ENCODE measurements at places on chromosomes 7 and 10. TPM values are rescaled to one million over a fixed set of nuclear protein-coding genes. Genes with fewer than 3 reads are reported as not detected.

The SCART1 gene
- total RNA-seq = 0.37 TPM

The ZNF12 gene
- total RNA-seq = 44.9 TPM

DNA sequence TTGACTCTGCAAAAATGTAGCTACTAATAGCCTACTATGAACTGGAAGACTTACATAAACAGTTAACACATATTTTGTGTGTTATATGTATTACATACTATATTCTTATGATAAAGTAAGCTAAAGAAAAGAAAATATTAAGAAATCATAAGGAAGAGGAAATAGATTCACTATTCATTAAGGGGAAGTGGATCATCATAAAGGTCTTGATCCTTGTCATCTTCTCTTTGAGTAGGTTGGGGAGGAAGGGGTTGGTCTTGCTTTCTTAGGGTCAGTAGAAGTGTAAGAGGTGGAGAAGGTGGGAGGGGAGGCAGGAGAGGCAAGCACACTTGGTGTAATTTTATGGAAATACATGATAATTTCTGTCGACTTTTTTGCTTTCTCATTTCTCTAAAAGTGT is 81.3 kb downstream of the NAMPT start:
- no peak for DNase-seq

- no peak for DNase-seq
Observed at GRCh38 chr10:88617772-88618300, 31.3 kb downstream of the LIPJ start.

DNA sequence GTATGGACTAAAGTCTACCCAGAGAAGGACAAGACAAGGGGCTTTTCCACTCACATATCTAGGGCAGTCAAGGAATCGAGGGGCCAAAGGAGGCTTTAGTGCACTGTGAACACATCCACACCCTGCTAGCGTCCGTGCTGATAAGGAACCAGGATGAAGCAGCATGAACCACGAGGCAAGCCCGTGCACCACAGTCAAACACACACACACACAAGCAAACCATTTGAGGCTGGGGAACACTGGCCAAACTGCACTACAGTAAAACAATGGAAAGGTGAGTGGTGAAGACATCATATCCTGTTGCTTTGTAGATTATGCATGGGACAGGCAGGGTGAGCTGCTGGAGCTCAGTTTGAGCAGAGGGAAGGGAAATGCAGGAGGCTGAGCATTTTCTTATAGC is 177.4 kb upstream of the CDCA7L start:
- DNase-seq = no peak

DNA sequence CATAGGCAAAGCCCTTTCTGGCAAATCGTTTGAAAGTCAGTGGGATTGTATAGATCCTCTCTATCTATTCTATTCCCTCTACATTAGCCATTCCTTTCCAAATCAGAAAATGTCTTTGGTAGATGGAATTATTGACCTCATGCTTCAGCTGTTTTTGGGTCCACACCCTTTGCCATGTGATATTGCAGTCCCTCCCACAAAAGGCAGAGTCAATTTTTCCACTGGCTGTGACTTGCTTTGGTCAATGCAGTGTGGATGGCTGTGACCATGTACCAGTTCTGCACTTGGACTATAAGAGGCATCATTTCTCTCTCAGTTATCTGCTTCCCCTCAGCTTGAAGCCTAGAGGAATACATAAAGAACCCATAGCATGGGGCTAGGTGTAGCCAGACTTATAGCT is 332.9 kb downstream of the PTEN start:
- no peak for DNase-seq

GRCh38 chr7:82567356-82567755 is 123.8 kb upstream of the CACNA2D1 start:
- no peak for DNase-seq

DNA sequence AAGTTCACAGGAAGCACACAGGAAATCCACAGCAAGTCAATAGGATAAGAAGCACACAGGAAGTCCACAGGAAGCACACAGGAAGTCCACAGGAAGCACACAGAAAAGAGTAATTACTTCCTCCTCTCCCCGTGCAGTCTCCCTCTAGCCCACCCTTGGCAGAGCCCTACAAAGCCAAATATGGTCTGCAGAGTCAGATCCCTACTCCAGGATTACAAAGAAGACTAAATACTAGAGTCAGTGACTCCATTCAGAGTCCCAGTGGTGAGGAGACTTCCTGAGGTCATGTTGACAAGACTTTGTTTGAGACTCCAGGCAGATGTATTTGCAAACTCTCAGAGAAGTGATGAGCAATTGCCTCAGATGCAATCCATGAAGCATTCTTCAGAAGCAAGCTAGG is 398.6 kb upstream of the AUTS2 start:
- DNase-seq = no peak

GRCh38 chr7:1758028-1758858 is 88.2 kb downstream of the ELFN1 start:
- peak; percentile 70 for DNase-seq

DNA sequence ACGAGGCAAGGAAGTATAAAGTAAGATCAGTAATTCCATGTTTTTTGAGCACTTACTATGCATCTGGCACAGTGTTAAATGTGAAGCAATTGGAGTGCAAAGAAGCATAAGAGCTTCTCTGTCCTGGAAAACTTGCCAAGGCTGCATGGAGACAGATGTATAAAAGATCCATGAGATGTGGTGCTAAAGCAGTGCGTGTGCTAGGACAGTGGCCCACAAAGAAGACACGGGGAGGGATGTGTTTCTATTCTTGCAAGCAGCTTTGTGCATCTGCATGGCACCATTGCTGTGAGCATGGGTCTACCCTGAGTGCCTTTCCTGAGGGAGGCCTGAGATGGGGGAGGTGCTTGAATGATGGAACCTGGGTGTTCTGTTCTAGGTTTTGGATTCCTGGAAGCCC is 5.1 kb upstream of the CDHR3 start:
- DNase-seq = no peak

GRCh38 chr10:132148261-132149251 is 38.2 kb upstream of the DPYSL4 start:
- DNase-seq = no peak

DNA sequence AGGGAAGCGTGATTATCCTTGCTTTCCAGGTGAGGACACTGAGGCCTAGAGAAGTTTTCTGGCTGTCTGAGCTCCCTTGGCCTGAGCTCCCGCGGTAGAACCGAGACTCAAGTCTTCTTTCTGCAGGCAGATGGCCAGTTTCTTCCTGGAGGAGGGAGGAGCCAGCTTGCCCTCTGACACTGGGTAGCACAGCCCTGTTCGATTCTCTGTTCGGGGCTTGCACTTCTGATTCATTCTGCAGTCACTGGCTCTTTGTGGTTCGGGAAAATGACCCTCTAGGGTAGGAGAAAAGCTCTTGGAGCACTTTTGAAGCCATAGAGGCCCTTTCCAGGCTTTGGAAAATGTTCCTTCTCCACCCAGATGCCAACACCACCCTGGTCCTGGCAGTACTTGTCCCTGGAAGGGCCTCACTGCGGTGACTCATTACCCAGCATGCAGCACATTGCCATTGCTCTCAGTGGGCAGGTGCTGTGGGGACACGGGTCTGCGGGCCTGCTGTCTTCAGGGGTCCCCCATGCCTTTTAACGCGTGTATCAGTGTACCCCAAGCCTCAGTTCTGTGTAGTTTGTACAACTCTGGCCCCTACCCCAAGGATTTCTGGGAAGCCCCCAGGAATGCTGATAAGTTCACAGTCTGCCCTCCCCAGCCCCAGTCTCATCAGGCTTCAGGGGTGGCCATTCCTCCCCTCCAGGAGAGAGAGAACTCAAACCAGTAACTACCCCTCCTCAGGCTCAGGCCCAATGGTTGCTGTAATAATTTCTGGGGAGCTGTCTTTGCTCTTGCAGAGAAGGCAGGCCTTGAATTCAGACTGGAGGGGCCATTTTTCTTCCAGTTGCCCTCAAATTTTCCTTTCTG is 11.9 kb downstream of the CHST3 start:
- no peak for DNase-seq

GRCh38 chr7:81068-81925 is 111.1 kb upstream of the FAM20C start:
- no peak for DNase-seq

All from SK-MEL-5 (cell line).